ENCODE measurements at places on chromosomes 3 and 15.

DNA sequence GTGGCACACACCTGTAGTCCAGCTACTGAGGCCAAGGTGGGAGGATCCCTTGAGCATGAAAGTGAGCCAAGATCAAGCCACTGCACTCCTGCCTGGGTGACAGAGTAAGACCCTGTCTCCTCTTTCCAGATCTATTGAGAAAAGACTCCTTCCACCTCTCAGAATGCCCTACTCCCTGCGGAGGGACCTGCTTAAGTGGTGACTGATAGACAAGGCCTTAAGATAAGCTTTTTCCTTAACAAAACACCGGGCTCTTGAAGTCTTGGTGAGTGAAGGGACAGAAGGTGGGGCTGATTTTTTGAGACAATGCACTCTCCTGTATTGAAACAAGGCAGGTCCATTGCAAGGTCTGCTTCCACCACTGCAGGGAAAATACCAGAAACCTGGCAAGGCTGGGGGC is 338.4 kb upstream of the FRG2C start:
- no peak overlapping the region for H3K27ac ChIP-seq
- H3K4me1 ChIP-seq: no peaks in the 10 kb centered on the region
- H3K36me3 ChIP-seq: no peaks in the 10 kb centered on the region
- no peak for DNase-seq
- H3K27me3 ChIP-seq: peaks cover 8% of the 10 kb centered on the region

DNA sequence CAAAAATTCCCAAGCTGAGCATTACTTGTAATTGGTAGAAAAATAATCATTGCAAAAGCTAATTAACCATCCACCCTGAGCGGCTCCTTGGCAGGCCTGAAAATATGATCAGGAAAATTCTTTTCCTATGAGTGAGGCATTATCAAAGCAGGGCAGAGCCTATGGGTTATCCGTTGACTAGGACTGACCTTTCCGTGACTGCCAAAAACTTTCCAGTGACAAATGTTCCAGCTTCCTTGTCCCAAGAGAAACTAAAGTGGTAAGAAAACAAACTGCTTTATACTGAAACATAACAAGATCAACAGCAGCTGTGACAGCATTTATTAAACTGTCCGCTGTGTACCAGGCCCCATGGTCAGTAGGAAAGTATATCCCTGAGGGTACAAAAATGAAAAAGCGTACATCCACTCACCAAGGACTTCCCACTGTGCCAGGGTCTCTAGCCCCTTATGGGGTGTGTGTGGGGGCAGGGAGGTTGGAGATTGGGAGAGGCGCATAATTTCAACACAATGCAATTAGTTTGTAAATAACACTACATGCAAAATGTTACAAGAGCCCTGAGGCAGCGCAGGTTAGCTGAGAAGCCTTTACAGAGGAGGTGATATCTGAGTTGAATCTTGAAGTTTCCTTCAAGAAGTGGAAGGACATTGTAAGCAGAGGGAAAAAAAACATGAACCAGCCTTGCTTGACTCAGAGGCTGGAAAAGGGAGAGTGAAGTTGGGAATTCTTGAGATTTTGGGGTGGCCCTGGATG is 8.5 kb downstream of the LIPC start:
- DNase-seq: no peak
- peaks cover 47% of the 10 kb centered on the region for H3K4me1 ChIP-seq
- no peaks in the 10 kb centered on the region for H3K36me3 ChIP-seq
- H3K27ac ChIP-seq: peak overlapping the region; percentile 70

DNA sequence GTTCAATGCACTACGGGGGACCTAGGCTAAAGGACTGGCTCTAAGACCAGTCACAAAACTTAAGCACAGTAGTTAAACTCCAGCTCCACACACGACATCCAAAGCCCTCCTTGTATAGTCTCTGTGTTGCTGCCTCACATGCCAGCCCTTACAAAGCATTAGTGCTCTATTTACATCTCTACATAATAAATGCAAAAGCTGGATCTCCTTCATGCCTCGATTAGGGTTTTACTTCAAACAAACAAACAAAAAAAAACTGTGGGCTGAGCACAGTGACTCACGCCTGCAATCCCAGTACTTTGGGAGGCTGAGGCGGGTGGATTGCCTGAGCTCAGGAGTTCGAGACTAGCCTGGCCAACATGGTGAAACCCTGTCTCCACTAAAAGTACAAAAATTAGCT is 9.6 kb downstream of the PGBD4 start:
- no peaks in the 10 kb centered on the region for H3K4me1 ChIP-seq
- no peaks in the 10 kb centered on the region for H3K27me3 ChIP-seq
- no peak for DNase-seq
- no peak overlapping the region for H3K27ac ChIP-seq
- no peak overlapping the region for H3K4me3 ChIP-seq

- no peaks in the 10 kb centered on the region for H3K27me3 ChIP-seq
- no peak overlapping the region for H3K27ac ChIP-seq
- no peak overlapping the region for H3K4me3 ChIP-seq
- no peak for DNase-seq
- H3K36me3 ChIP-seq: peaks cover 41% of the 10 kb centered on the region
These were observed 127.0 kb downstream of the ADAMTS9 start for GRCh38 chr3:64560791-64561190.

DNA sequence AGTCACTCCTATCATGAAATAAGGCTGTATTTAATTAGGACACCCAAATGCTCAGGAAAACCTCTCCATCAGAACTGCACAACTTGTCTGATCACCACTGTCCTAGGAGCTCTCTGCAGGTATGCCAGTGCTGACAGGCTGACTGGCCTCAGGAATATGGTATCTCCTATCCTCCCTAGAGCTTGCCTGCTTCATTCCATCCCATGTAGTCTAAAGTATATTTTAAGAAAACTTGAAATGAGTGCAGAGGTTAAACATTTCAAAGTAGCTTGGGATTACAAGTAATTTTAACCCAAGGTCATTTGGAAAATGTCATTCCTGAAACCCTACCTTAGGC is 23.7 kb downstream of the FILIP1L start:
- H3K36me3 ChIP-seq: no peaks in the 10 kb centered on the region
- H3K27ac ChIP-seq: no peak overlapping the region
- H3K27me3 ChIP-seq: no peaks in the 10 kb centered on the region
- no peak for DNase-seq

GRCh38 chr15:90598031-90598577 is 68.4 kb downstream of the CRTC3 start:
- H3K4me1 ChIP-seq: peaks cover 60% of the 10 kb centered on the region
- H3K27ac ChIP-seq: peak overlapping the region; percentile 66

GRCh38 chr3:170752571-170753155 is 117.3 kb downstream of the RPL22L1 start:
- no peak overlapping the region for H3K27ac ChIP-seq
- no peak for DNase-seq
- peaks cover 5% of the 10 kb centered on the region for H3K4me1 ChIP-seq
- no peak overlapping the region for H3K4me3 ChIP-seq

DNA sequence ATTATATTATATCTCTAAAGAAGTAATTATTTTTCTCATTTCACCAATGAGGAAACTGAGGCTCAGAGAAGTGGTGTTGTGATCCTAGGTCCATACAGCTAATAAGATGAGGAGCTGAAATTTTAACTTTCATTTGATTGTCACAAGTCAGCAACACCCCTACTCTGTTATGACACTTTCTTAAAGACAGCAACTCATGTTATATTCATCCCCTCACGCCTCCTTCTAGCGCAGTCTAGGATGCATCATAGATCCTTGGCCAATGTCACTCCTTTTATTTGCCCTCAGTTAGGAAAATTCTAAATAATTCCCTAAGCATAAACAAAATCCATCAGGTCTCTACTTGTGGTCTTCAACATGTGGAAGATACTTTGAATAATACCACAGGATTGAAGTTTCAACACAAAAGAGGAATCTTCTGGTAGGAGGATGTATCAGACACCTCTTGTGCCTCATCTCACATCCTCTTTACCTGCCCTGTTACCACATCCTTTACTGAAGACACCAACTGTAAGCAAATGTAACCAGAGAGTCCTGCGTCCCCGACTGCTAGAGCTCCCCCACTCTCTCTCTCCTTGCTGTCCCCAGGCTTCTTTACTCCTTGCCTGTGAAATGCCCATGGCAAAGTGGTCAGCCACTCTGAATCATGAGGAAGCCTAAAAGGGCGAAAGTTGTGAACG is 53.7 kb downstream of the TRIM42 start:
- H3K4me1 ChIP-seq: no peaks in the 10 kb centered on the region
- no peak for DNase-seq
- H3K4me3 ChIP-seq: no peak overlapping the region

- no peaks in the 10 kb centered on the region for H3K4me1 ChIP-seq
- H3K4me3 ChIP-seq: no peak overlapping the region
- DNase-seq: peak; percentile 61
- H3K36me3 ChIP-seq: no peaks in the 10 kb centered on the region
These were observed 8.7 kb upstream of the EPHB3 start for GRCh38 chr3:184552863-184553262.

GRCh38 chr15:80607287-80607980 is 87.7 kb upstream of the ABHD17C start:
- H3K36me3 ChIP-seq: no peaks in the 10 kb centered on the region
- no peaks in the 10 kb centered on the region for H3K4me1 ChIP-seq
- no peak overlapping the region for H3K27ac ChIP-seq
- DNase-seq: no peak
- no peak overlapping the region for H3K4me3 ChIP-seq

DNA sequence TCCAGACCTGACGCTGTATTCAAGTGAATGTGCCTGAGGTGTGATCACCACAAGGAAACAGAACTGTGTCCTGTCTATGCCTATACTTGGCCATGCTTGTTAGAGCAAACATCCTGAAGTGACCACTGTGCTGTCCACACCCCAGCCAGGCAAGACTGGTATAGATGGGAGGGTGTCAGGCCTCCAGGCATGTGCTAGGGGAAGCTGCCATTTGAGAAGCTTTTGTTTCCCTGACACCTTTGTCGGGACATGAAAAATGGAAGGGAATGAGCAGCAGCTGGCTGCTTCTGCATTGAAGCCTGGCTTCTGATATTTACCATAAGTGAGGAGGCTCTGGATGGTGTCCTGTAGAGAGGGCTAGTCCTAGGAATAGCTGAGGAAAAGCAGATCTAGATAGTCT is 106.2 kb downstream of the CPNE4 start:
- H3K36me3 ChIP-seq: no peaks in the 10 kb centered on the region
- H3K4me1 ChIP-seq: no peaks in the 10 kb centered on the region
- H3K4me3 ChIP-seq: no peak overlapping the region
- DNase-seq: no peak
- H3K27me3 ChIP-seq: no peaks in the 10 kb centered on the region

All from left lung (tissue), 14 donors.